ENCODE measurements at places on chromosomes 5 and 9.

DNA sequence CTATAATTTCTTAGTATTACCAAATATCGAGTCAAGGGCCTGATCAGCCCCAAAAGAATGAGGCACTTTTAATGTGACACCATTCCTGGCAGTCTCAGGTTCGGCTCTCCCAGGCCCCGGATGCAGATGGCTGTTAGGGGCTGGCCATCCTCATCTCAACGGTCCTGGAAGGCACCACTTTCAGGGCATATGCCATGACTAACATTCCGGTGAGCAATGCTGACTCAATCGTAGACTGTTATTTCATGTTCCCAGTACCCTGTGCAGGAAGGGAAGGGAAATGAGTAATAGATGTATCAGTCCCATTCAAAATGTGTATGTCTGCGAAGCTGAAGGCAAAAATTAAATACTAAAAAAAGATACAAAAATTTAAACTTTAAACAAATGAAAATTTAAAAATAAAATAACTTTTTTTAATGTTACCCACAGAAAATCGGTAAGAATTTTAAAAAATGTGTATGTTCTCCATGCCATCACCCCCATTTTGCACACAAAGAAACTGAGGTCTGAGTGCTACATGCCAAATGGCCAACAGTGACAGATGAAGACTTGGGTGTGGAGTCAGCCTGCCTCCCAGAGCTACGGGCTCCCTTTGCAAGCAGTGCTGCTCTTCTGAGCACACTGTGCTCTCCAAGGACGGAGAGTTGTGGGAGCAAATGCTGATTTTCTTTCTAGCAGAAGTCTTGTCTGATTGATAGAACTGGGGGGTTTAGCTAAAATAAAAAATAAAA, 79.0 kb downstream of the GLDC start:
- no peaks in the 10 kb centered on the region for H3K27me3 ChIP-seq
- no peak for DNase-seq
- H3K4me1 ChIP-seq, result no peaks in the 10 kb centered on the region
- no peak overlapping the region for H3K4me3 ChIP-seq
- no peak overlapping the region for H3K27ac ChIP-seq

DNA sequence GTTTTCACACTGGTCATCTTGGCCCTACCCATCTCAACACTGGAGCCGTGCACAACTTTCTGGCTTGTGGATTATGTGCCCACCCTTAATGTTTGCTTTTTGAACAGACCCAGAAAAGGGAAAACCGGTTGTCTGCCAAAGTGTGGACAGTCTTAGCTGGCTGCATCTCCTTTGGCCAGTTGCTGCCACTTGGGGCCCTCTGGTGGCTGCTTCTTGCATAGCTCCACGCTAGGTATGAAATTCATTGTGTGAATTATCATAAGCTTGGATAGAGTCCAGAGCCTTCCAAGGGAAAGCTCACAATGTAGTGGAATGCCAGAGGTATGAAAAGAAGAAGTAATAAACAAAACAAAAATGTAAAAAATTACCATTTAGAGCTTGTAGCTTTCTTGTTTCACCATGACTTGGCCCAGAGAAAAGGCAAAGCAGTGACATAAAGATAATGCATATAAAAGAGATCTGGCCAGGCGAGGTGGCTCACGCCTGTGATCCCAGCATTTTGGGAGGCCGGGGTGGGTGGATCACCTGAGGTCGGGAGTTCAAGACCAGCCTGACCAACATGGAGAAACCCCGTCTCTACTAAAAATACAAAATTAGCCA, 12.5 kb upstream of the SLC36A3 start:
- peak; percentile 74 for DNase-seq
- no peaks in the 10 kb centered on the region for H3K4me1 ChIP-seq
- no peaks in the 10 kb centered on the region for H3K36me3 ChIP-seq
- H3K27ac ChIP-seq, result no peak overlapping the region
- no peaks in the 10 kb centered on the region for H3K27me3 ChIP-seq

GRCh38 chr5:122749886-122750285, 25.0 kb upstream of the SNX2 start:
- no peak overlapping the region for H3K27ac ChIP-seq
- H3K4me1 ChIP-seq, result no peaks in the 10 kb centered on the region
- no peaks in the 10 kb centered on the region for H3K27me3 ChIP-seq
- no peak for DNase-seq
- H3K4me3 ChIP-seq, result no peak overlapping the region

GRCh38 chr5:155974369-155974768, 352.6 kb upstream of the SGCD start:
- no peak for DNase-seq
- H3K4me1 ChIP-seq, result no peaks in the 10 kb centered on the region
- H3K36me3 ChIP-seq, result no peaks in the 10 kb centered on the region
- no peak overlapping the region for H3K27ac ChIP-seq
- H3K27me3 ChIP-seq, result no peaks in the 10 kb centered on the region
- no peak overlapping the region for H3K4me3 ChIP-seq

DNA sequence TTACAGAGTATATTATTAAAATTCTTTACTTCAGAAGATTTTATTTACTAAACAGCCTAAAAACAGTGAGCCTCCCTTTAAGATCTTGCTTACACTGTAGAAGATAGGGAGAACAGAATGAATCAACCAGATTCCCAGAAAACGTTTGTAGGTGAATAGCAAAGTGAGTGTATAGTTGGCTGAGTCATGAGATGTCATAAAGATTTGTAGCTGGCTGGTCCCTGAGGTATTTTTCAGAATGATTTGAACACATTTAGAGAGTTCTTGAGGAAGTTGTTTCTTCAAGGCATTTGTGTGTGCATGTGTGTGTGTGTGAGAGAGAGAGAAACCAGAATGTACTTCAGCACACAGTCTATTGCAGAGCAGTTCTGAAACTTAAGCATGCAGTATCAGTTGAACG, 159.4 kb upstream of the PRR16 start:
- H3K4me1 ChIP-seq, result no peaks in the 10 kb centered on the region
- DNase-seq, result no peak
- no peak overlapping the region for H3K27ac ChIP-seq
- H3K36me3 ChIP-seq, result no peaks in the 10 kb centered on the region

- no peak overlapping the region for H3K4me3 ChIP-seq
- H3K36me3 ChIP-seq, result no peaks in the 10 kb centered on the region
- DNase-seq, result no peak
- H3K27me3 ChIP-seq, result no peaks in the 10 kb centered on the region
- no peaks in the 10 kb centered on the region for H3K4me1 ChIP-seq
Observed at GRCh38 chr9:103261951-103262350, 266.8 kb downstream of the CYLC2 start.
